ENCODE measurements at places on chromosomes 5 and 9. TPM values are rescaled to one million over a fixed set of nuclear protein-coding genes. Genes with fewer than 3 reads are reported as not detected.

The POU5F2 gene
- total RNA-seq, result 1.5 TPM

The GRXCR2 gene
- not detected for total RNA-seq

The ZER1 gene
- 55.5 TPM for total RNA-seq

The ZDHHC11B gene
- total RNA-seq, result 0.64 TPM

The SPINK13 gene
- total RNA-seq, result not detected

The PCDHB9 gene
- total RNA-seq, result 1.9 TPM

The NEURL1B gene
- total RNA-seq, result 131 TPM

The TAF1L gene
- total RNA-seq, result not detected

The GABRP gene
- total RNA-seq, result 0.43 TPM

The CATSPER3 gene
- total RNA-seq, result not detected

- DNase-seq, result no peak
Observed at GRCh38 chr9:110047955-110048402, 160.0 kb downstream of the C9orf152 start.

- no peak for DNase-seq
Observed at GRCh38 chr5:53219610-53220009, 110.1 kb upstream of the MOCS2 start.

DNA sequence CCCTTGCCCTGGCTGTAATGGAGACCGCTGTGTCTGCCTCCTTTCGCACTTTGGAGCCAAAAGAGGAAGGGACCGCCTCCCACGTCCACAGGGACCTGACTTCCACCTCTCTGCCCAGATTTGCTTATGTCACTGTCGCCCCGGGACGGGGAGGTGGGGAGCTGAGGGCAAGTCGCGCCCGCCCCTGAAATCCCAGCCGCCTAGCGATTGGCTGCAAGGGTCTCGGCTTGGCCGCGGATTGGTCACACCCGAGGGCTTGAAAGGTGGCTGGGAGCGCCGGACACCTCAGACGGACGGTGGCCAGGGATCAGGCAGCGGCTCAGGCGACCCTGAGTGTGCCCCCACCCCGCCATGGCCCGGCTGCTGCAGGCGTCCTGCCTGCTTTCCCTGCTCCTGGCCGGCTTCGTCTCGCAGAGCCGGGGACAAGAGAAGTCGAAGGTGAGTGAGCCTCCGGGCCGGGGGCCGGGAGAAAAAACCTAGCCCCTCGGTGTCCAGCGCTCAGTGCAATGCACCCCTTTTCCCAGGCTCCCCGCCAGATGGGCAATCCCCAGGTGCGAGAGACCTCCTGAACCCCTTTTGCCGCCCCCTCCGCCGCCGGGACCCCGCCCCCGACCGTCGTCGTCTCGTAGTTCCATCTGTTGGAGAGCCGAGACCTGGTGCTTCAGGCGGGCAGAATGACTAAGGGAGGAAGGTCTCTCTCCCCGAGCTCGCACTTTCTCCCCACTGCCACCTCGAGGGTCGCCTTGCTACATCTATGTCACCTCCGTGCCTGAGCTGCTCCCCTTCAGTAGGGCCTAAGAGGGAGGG, at the start of gene GPX3:
Gene GPX3 (plus strand): TSS at position 288 of the 807 bp plus-strand sequence. CDS start 64 bp downstream, at position 352.
- peak; percentile 98 for DNase-seq

GRCh38 chr9:127872369-127873222, 4.9 kb downstream of the AK1 start:
- DNase-seq, result no peak

DNA sequence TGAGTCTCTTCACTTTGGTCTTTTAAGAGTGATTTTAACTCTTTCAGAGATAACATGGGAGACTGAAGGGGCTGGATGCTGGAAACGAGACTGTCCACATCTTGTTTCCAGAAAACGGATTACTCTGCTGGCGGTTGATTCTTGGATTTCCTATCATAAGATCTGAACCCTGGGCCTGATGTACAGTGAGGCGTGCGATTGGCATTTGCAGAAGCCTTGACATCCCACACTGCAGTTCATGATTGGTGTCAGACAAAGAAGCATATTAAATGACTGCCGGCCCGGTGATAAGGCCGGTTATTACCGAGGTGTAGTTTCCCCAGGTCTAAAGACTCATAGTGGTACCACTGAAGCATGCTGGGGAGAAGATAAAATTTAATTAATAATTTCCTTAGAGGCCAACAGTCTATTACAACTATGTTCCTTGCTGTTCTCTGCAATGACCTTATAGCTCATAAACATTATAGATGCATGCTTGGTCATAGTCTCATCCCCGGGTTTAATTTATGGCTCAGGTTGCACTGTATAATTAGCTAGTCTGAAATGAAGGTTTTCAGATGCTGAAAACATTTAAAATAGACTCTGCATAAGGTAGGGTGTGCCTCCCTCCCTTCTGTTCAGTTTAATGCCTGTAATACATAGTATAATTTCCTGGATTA, 99.2 kb downstream of the PPP2R2B start:
- no peak for DNase-seq

DNA sequence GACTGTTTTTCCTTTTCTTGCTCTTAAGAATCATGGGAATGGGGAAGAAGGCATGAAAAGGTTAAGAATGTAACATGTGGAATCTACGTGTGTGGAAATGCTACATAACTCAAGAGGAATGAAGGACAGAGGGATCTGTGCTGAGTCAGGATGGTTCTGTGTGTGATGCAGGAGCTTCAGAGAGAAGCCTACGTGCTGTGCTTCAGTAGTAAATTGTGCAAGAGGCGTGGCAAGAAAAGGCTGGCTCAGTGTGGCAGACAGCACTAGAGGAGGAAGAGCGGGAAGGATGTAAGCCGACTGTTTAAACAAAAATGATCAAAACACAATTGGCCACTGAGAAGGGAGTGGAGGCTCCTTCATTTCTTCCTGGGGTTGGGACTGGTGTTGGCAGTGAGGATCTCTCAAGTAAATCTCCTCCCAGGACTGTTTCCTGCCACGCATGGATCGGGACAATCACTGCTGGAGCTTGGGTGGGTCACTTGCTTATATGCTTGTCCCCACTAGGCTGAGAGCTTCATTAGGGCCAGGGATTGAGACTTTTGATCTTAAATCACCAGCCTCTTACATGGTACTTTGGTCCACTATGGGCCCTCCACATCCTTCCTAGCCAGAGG, 59.4 kb upstream of the BASP1 start:
- no peak for DNase-seq

GRCh38 chr5:10624206-10624605, 60.3 kb downstream of the ANKRD33B start:
- DNase-seq, result no peak

DNA sequence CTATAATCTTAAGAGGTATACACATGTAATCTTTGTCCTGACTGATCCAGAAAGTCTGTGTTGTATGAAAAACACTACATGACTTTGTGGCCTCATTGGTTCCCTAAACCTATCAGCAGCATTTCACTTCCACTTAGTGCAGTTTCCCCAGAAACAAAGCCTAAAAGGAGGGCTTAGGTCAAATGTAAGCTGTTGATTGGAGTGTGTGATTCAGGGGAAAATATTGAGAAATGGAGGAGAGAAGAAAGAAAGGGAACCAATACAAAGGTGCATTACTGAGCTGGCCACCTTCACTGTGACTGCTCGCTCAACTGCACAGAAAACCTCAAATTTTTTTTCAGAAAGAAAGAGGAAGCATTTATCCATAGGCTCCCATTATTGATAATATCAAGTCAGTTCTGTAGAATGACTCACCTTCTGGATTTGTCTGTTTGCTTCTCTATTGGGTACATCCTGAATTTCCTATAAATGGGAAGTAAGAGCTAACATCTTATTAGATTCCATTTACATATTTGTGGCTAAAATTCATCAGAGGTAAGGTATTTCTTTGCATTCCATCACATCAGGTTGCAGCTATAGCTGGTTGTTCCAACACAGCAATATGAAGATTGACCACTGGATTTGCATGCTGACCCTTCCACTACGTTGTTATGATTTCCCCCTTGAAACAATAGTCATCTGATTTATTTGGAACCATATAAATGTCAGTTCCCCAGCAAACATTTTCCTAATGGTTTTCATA, 10.3 kb upstream of the FST start:
- DNase-seq, result no peak

DNA sequence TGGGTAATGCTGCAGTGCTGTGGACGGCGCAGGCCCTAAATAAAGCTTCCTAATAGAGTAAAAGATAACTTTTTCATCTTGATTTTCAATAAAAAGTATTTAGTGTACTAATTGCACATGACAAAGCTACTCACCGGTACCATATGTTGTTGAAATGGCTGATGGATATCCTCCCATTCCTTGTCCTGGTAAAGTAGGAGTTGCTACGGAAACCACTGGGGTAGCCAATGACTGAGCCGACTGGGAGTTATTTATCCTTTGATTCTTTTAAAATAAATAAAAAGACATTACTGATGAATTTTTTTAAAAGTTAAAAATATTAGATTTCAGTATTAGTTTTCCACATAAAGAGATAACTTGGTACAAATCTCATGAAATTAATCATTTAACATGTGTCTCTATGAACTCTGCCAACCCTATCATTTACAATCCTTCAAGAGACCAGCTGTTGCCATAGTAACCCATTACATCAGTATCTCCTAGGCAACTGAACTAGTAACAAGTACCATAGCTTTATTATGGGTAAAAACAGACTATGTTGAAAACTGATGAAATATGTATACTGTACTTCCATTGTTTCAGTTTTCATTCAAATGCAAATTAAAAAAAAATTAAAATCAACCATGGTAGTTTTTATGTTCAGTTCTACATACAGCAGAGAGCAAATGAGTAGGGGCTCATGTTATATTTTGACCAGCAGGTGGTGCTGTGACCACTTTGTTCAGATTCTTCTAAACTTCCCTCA, 153.7 kb downstream of the MEF2C start:
- DNase-seq, result no peak

- DNase-seq, result no peak
Observed at GRCh38 chr5:90982576-90982975, 400.5 kb downstream of the ARRDC3 start.

GRCh38 chr5:166045961-166046360, 2245.5 kb upstream of the WWC1 start:
- no peak for DNase-seq
